NCI-H2171 treated with DMSO at 0.1 percent for 48 hours (cell line): ENCODE measurements at places on chromosomes 16 and 17.

GRCh38 chr17:49928837-49929475 lies 40.0 kb upstream of the DLX4 start:
- no peak for DNase-seq

DNA sequence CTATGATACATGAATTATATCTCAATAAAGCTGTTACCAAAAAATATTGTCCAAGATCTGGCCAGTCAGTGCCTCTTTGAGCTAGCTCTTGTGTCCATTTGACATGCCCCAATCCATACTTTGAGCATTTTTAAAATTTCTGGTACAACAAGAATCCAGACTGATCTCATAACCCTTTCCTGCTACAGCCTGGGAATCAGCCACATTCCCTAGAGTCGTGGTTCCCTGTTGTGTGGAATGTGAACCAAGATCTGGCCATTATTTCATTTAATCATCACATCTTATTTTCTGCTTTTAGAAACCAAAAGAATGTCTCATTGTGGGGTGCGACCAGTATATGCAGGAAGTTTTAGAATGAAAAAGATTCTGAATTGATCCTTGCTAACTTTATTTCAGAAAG lies 34.3 kb upstream of the RPRML start:
- DNase-seq = no peak

- no peak for DNase-seq
Measured at GRCh38 chr17:13403982-13404946, 197.5 kb downstream of the HS3ST3A1 start.

GRCh38 chr17:8674344-8675305 lies 44.1 kb upstream of the MYH10 start:
- DNase-seq = no peak

GRCh38 chr17:10741416-10742135 lies 11.8 kb upstream of the TMEM220 start:
- no peak for DNase-seq

DNA sequence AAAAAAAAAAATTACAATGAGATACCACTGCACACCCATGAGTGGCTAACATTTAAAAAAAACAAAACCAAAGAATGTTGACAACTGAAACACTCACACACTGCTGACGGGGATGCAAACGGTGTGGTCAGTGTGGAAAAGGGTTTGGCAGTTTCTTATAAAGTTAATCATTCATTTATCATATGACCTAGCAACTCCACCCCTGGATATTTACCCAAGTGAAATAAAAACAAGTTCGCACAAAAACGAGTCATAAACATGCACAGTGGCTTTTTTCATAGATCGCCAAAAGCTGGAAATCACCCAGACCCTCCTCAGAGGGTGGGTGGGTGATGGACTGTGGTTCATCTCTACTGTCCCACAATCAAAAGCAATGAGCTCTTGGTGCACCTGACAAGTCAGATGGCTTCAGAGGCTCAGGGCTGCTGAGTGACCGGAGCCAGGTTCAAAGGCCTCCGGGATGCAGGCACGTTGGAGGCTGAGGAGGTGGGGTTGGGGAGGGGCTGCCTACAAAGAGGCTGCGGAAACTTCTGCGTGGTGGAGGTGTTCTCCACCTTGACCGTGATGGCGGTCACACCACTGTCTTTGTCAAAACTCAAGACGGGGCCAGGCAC lies 14.2 kb downstream of the RAB40B start:
- no peak for DNase-seq

DNA sequence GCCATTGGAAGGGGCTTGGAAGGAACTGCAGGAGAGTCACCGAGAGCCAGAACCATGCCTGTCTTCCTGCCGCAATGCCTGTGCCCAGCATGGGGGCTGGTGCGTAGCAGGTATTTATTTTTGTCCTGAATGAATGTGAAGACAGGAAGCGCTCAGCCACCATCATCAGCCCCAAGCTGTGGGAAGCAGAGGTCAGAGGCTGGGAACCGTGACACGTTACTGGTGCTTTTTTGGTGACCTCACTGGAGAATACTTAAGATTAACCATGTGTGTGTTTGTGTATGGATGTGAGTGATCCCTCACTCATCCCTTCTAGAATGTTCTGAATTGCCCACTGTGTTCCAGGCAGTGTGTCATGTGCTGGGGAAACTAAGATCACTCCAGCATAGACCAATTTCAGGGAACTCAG lies 343.8 kb downstream of the SNX29 start:
- DNase-seq = no peak

GRCh38 chr17:51604299-51605020 lies 344.1 kb downstream of the UTP18 start:
- DNase-seq = no peak

- no peak for DNase-seq
Measured at GRCh38 chr17:31908386-31908785, 6.9 kb upstream of the UTP6 start.

DNA sequence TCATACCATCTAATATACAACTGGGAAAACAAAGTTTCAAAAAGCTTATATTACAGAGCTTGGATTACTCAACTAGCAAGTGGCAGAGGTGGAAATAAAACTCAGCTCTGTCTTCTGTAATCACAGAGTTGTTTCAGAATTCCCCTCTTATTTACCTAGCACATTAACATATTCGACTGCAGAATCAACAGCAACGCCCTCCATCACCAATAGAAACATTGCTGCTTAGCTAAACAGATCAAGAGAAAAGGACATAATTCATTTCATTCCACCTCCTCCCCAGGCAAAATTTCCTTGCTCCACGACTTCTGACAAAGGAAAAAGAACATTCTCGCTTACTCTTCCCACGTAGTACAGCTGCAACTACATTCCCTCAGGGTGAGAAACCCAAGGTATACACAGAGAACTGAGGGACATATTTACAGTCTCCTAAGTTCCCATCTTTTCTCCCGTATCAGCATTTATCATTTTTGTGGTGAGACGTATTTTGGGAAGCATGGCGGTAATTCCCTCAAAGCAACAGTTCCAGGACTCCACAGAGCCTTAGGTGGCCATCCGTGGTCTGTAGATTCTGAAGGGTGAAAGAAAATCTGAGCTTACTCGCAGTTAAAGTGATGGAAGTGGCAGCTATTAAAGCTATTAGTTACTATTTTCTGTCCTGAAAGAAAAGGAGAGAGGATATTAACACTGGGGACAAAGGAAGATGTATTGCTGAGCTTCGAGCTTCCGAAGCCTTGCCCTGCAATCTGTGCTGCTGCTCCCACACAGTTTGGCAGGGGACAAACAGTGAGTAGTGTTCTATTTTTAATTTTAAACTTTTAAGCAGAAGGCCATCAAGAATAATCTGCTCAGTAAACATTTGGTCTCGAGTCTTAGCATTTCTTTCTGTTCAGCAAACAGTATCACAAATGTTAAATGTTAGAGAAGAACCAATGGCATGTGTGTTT lies 1296.2 kb downstream of the CDH8 start:
- no peak for DNase-seq

GRCh38 chr16:53131050-53131362 lies 76.2 kb downstream of the CHD9 start:
- DNase-seq = no peak

GRCh38 chr17:41538565-41538991 lies 10.5 kb upstream of the KRT19 start:
- DNase-seq = no peak

- DNase-seq = peak; percentile 62
Measured at GRCh38 chr17:4199818-4200402, 56.9 kb downstream of the CYB5D2 start.

DNA sequence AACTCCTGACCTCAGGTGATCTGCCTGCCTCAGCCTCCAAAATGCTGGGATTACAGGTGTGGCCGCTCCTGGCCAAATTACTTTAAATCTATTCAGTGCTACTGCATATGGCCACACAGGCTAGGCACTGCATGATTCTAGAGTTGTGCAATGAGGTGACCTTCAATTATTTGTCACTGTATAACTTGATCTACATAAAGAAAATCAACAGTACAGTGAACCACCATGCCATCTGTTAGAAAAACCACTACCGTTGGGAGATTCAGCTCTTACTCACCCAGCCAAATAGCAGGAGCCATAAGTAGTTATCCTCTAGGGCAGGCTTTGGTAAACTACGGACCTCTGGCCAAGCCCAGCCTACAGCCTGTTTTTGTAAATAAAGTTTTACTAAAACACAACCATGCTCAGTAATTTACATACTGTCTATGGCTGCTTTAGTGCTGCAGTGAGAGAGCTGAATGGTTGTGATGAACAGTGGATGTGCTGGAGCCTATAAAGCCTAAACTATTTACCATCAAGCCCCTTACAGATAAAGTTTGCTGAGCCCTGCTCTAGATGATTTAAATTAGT lies 40.7 kb upstream of the TANC2 start:
- peak; percentile 51 for DNase-seq

DNA sequence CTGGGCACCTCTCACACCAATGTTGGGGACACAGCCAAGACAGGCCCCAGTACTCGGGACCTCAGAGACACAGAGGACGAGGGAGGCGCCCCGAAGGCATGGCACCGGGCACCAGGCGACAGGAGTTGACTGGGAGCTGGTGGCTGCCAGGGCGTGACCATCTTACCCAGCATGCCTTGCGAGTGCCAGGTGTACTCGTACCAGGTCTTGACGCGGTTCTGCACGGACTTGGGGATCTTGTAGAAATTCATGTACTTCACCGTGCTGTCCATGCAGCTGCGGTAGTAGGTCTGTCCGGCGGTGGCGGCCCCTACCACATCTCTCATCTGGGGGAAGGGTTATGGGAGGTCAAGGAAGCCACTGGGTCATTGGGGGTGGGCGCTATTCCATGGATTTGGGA lies 67.3 kb downstream of the CNGB1 start:
- no peak for DNase-seq

DNA sequence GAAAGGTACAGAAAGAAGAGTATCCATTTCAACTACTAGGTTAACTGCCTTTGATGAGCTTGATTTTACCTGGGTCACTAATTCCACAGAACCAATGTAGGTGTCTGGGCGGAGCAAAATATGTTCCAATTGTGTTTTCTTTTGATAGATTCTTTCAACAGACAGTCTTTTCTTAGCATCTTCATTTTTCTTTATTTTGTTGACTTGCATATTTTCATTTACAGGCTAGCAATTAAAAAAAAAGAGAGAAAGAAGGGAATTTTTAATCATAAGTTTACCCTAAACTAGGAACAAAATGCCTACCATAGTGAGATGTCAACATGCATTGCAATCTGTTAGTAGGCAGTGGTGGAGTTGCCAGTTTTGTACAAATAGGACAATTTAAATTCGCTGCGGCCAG lies 1.0 kb downstream of the TOP2A start:
- no peak for DNase-seq

DNA sequence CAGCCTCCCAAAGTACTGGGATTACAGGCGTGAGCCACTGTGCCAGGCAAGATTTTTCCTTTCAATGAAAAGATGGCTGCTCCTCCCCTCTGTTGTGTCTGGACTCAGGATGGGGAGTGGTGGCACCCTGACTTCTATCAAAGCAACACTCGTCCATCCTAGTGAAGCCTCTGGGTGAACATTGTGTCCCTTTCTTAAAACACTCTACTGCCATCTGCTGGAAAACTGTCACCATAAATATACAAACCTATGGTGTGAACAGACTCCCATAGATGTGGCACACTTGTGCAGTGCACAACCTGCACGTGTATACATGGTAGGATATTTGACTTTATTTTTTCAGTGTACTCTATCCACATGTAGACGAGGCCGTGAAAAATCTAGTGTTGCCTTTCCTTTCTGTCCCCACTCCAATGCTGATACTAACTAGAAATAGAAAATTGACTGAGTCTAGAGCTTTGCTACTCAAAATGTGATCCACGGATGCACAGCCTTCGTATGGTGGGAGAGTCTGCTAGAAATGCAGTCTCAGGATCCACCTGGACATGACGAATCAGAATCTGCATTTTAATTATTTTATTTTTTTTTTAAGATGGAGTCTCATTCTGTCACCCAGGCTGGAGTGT lies 55.9 kb upstream of the PLCG2 start:
- peak; percentile 94 for DNase-seq

DNA sequence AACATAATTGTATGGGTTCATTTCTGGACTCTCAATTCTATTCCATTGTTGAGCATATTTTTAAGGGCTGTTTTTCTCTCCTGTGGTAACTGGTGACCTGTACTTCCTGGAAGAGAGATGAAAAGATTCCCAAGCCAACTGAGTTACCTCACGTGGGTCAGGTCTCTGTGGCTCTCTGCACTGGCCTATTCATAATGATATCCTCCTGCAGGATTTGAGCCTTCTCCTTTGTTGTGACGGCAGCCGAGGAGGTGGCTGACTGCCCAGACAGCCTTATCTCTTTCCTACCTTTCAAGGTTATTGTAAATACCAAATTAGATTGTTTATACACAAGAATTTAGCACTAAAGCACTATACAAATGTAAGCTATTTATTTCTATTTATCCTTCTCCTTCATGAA lies 2.7 kb upstream of the ACE start:
- no peak for DNase-seq

DNA sequence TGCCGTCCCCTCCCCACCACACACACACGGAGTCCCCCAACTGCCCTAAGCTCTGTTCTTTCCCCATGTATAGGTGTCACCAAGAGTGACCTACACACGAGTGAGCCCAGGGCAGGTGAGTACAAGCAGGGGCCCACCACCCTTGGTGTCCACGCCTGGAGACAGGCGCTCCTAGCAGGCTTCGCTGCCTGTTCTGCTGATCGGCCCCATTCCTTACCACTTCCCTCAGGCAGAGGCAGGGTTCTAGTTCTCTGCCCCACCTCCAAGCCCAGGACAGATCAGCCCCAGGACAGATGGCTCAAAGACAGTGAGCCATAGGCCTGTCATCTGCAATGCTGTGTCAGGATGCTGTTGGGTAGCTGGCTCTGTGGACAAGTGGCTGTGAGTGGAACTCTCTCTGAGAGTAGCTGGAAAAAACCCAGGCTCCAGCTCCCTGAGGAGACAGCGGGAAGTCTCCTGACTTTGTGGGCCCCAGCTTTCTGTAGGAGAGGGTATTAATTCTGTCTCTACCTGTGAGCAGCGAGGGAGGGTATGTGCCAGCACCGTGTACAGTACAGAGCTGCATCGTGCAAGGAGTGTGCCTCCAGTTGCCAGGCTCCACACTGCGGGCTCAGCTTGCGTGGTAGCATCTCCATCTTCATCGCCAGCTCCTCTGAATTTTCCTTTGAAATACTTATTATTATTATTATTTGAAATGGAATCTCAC lies 897 bp downstream of the TP53I13 start:
- DNase-seq = no peak

DNA sequence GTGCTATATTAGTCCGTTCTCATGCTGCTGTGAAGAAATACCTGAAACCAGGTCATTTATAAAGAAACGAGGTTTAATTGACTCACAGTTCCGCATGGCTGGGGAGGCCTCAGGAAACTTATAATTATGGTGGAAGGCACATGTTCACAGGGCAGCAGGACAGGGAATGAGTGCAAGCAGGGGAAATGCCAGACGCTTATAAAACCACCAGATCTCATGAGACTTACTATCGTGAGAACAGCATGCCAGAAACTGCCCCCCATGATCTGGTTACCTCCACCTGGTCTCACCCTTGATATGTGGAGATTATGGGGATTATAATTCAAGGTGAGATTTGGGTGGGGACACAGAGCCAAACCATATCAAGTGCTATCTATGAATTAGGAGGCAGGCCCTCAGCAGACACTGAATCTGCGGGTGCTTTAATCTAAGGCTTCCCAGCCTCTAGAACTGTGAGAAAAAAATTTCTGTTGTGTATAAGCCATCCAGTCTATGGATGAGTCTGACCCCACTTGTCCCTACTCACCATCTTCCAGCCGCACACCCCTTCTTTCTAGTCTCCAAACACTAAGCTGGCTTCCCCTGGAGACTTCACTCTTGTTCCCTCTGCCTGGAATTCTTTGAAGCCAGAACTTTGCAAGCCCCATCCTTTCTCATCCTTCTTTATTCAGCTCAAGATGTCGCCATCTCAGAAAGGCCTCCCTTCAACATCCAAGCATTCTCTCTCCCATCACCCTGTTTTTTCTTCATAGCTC lies 772 bp upstream of the NUP93 start:
- DNase-seq = no peak

- DNase-seq = peak; percentile 11
Measured at GRCh38 chr17:36461330-36462110, 25.0 kb upstream of the ZNHIT3 start.
